Stimulated activated CD4-positive, alpha-beta T cell treated with anti-CD3 and anti-CD28 coated beads, Interleukin-12 subunit alpha, Interleukin-12 subunit beta, amount 100 ng/mL, for 24 hours (primary cell): ENCODE measurements at places on chromosomes 4 and X.

DNA sequence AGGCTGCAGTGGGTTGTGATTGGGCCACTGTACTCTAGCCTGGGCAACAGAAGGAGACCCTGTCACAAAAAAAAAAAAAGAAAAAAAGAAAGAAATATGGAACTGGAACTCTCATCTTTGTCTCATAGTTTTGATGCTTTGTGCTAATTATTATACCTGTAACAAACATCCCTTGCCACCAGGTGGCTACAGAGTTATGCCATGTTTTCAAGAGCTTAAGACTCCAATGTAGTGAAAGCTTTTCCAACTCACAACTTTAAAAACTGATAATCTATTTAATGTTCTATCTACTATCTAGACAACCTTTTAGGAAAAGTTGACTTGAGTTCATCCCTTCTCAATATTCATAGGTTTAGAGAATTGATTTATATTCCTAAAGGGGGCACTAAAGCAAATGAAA, 42.4 kb downstream of the HTR2C start:
- DNase-seq, result no peak

DNA sequence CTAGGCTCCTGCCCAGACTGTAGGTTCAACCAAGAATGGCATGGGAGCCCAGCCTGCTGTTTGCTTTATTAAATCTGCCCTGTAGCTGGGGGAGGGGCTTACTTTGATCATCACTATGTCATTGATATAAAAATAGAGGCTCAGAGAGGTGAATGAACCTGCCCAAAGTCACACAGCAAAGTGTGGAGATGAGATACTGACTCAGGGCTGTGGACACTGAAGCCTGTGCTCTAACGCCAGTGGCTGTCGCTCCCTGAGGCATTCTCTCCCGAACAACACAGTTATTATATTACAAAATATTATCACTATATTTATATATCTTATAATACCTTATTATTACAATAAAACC, 3.5 kb downstream of the MSANTD1 start:
- DNase-seq, result no peak

- no peak for DNase-seq
Measured at GRCh38 chr4:120874792-120875774, 47.4 kb downstream of the PRDM5 start.

- no peak for DNase-seq
Measured at GRCh38 chr4:186669159-186669731, 54.4 kb downstream of the FAT1 start.

DNA sequence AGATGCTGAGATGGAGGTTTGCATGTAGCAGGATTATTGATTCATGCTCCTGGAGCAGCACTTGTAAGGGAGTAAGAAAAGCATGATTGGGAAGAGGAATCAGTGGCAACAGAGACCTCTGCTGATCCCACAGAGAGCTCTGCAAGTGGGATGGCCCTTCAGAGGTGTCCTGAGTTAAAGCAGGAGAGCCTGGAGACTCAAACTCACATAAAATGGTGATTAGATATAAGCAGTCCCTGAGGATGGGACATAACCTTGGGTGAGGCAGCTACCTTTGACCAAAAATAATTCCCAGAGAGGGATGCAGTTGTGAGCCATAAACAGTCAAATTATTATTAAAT, 25.4 kb upstream of the BMPR1B start:
- no peak for DNase-seq

DNA sequence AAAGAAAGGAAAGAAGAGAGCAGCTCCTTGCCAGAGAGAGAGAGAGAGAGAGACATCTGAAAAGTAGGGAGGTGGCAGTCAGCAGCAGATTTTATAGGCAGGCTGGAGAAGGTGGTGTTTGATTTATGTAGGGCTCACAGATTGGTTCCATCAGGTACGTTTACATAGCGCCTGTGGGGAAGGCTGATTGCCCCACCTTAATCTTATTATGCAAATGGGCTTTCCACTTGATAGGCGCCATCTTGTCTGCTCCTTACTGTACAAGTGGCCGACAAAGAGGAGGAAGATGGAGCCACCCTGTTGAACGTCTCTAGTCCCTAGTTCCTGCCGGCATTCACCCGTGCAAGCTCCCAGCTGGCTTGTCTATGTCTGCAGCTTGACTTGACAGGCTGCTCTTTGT, 49.1 kb upstream of the DHRSX start:
- DNase-seq, result no peak

DNA sequence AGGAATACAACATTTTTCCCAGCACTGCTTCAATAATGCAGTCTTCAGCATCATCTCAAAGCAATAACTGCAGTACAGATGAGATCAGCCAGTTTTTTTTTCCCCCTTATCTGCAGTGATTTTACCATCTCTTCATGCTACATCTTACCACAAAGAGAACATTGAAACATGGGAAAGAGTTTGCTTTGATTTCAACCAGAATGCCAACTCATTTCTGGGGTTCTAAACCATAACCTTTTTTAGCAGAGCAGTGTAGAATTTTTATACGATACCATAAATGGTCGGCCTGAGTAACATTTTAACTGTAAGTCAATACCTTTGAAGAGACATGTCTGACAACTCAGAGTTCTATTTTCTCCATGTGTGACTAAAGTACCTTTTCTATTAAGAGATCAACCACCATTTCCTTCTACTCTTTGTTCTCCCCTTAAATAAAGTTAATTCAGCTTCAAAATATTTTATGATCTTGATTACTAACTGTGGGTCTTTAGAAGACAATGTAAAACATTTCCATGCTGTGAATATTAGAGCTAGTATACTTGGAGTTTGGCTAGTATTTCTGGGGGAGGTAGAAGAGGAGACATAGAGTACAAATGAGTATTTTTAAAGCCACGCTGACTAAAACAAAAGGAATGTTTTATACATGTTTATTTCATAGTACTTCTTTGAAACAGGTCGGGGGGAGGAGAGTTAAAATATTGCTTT, 69.1 kb downstream of the TET2 start:
- no peak for DNase-seq

DNA sequence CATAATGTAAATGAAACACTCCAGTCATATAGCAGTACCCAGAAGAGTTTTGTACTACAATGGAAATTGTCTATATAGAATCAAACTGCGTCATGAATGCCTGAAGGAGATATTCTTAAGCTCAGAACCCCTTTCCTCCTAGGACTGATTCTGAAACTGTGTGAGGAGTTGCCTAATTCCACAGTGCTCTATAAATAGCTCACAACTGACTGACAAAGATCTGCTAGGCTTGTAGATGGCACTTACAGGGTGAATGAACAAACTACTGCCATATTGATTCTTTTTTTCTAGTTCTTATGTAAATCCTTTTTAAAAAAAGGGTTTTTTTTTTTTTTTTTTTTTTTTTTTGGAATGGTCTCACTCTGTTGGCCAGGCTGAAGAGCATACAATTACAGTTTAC, 30.1 kb upstream of the UGT2B17 start:
- no peak for DNase-seq

- no peak for DNase-seq
Measured at GRCh38 chr4:85024671-85025070, 58.2 kb upstream of the WDFY3 start.

- DNase-seq, result no peak
Measured at GRCh38 chr4:15656038-15656470, 897 bp upstream of the FBXL5 start.

DNA sequence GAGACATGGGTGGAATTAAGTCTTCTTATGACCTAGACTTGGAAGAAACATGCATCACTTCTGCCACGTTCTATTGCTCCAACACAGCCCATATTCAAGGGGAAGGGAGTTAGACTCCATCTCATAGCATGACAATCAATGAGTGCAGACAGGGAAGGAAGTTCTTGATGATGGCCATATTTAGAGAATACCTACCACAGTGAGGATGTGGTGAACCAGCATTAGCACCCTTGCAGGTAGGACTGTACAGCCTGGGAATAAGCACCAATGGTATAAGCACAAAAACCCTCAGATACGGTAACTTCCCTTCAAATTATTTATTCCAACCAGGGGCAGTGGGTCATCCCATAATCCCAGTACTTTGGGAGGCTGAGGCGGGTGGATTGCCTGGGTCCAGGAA, 29.8 kb downstream of the PAGE2 start:
- no peak for DNase-seq
